ENCODE measurements at places on chromosomes 7 and 10.
A peak's percentile ranks its signal among the peaks of the same experiment; 100 is the strongest.

DNA sequence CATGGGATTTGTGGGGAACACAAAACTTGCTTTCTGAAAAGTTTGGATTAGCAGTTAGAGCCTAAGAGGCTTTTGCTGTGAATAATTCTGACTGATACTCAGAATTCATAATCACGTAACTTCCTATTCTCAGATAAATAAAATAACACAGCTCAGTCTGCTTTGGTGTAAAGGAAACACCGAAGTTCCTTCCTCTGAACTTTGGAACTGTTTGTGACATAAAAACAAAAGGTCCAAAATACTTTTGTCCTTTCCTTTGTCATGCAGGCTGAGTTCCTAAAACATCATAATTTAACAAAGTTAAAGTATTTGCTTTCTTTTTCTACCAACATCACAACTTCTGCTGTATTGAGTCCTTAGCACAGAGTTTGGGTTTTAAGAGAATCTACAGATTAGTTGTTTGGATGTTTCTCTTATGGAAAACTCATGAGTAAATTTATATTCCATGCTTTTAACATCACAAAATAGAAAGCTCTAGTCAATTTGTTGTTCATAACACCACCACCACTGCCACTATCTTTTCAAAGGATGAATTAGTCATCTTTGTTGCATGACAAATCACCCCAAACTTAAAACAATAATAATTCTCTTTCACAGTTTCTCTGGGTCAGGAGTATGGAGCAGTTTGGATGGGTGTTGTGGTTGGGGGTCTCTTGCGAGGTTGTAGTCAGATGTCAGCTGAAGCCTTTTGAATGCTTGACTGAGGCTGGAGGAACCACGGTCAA, 123.4 kb downstream of the REEP3 start:
- DNase-seq: peak; percentile 43

GRCh38 chr7:78476851-78477405, 678.4 kb downstream of the PHTF2 start:
- DNase-seq: no peak

DNA sequence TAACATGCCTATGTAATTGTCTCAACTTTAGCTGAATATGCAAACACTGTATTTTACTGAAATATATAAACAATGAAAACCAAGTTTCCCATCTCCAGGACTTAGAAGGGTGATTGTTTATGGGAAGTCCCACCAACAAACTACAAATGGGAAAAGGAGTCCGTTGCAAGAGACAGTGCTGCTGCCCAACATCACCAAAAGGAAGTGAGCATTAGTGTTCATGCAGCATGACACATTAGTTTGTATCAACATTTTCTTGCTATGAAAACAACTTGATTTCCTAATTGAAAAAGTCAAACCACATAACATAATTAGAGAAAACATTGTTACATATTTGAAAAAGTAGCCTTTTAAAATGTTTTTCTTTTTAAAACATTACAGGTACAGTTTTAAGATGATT, 138.5 kb downstream of the ZNF438 start:
- DNase-seq: peak; percentile 21

GRCh38 chr7:158470336-158470735, 117.3 kb downstream of the PTPRN2 start:
- no peak for DNase-seq

DNA sequence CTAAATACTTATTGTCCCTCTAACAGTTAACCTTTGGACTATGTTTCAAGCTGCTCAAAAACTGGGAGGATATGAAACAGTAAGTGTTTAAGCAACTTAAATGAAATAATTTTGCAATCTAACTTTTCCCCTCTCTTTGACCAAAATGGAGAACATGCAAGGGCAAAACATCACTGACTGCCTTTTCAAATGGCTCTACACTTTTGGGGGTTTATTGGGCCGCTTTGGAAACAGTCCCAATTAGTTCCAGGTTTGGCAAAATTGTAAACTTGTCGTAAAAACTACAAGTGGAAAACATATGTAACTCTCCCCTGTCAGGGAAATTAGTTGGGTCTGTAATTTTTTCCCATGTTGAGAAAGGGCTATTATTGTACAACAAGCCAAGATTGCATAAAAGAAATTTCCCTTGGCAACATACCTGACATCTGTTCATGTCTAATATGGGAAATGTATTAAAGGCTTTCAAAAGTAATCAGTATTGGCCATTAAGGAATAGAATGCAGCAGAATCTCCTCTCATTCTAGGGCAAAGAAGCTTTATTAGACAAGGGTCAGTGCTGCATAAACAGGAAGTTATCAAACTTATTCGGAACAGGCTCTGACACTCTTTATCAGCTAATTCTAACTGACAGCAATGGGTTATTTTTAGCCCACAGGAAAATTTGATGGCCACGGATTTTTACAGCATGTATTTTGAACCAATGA, 157.9 kb downstream of the ARID5B start:
- no peak for DNase-seq

GRCh38 chr10:95815133-95815532, 59.2 kb downstream of the ENTPD1 start:
- no peak for DNase-seq

- DNase-seq: no peak
Measured at GRCh38 chr10:6474871-6475270, 105.2 kb downstream of the PRKCQ start.

DNA sequence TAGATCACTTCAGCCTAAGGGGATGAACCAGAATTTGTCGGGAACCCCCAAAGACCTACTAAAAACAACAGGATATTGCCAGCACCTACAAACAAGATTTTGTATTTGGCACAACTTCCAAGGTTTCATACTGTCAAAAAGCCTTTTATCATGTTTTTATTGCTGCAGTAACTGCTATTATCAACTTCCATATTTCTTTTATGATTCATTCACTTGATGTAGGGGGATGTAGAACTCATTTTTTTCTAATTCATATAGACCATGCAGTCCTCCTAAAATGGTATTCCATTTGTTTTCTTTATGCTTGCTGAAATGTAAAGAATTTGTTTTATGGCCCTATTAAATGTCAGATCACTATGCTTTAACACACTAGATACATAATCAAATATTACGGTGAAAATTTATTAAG, 30.0 kb upstream of the WNT16 start:
- no peak for DNase-seq

- no peak for DNase-seq
Measured at GRCh38 chr7:40331915-40332314, 197.1 kb downstream of the SUGCT start.

GRCh38 chr10:18984531-18984930, 64.1 kb upstream of the MALRD1 start:
- DNase-seq: no peak

- no peak for DNase-seq
Measured at GRCh38 chr7:26629696-26630095, 234.7 kb downstream of the SKAP2 start.

- no peak for DNase-seq
Measured at GRCh38 chr10:97842656-97843280, 6.9 kb upstream of the GOLGA7B start.

- no peak for DNase-seq
Measured at GRCh38 chr10:73916761-73917470, 6.0 kb downstream of the PLAU start.

DNA sequence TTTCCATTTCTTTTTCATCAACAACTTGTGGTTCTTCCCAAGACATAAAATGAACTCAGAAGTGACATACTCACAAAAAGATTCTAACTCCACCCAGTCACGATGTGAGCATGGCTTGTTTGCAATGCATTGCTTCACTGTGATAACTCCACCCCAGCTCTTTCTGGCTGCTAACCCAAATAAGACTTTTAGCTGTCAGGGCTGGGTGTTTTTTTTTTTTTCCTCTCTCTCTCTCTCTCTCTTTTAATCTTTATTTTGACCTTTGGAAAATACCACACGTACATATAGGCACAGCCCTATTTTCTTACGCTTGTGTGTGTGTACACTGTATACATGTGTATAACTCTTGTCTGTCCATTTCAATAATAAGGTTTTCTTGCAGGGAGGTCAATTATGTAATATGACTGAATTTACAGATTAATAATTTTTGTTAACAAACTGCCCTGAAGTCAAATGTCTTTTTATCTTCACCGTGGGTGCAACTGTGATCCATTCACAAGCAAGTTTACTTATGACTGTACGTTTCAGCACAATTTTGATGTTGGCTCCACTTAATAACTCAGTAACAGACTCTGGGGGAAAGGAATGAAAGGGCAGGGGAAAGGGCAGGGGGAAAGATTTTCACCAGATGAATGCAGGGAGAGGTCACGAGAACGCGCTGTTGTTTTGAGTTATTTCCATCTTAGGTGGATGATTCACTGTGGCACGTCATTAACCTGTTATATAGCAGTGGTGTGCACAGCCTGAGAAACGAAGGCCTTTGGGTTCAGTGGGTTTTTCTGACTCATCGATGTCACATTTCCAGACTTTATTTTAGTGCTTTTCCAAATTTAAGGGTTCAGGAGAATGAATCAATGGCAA, 49.1 kb downstream of the APBB1IP start:
- DNase-seq: peak; percentile 99

DNA sequence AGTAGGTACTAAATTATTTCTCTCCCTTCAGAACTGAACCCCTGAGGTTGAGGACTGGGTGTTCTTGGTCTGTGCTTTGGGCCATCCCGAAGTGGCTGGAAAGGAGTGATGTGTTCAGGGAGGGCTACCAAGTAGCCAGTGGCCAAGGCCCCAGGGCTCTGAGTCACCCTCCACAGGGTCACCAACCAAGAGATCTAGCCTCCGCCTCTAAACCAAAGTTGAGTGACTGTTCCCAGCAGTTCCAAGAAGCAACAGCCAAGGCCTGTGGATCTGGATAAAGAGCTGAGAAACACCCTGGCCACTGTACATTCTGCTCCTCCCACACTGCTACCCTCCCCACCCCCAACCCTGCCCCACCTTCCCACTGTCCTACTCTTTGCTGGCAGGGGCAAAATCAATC, 35.5 kb upstream of the KCNMA1 start:
- peak; percentile 24 for DNase-seq

GRCh38 chr10:80413271-80413996, 5.1 kb downstream of the PRXL2A start:
- no peak for DNase-seq

DNA sequence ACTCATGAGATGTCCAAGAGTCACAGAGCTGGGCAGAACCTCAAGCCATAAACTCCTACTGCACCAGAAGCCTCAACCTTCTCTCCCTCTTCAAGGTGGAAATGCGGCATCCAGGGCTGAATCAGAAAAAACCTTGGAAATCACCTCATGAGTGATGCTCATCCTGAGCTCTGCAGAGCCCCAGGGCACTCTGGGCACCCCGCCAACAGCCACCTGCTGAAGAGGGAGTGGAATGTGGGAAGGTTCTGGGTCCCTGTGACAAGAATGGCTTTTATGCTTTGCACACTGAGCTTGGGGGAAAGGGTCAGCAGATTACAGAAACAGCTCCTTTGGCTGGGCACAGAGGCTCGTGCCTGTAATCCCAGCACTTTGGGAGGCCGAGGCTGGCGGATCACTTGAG, 18.8 kb downstream of the NUDT1 start:
- DNase-seq: no peak

- DNase-seq: no peak
Measured at GRCh38 chr10:50579491-50580261, 44.1 kb downstream of the SGMS1 start.

DNA sequence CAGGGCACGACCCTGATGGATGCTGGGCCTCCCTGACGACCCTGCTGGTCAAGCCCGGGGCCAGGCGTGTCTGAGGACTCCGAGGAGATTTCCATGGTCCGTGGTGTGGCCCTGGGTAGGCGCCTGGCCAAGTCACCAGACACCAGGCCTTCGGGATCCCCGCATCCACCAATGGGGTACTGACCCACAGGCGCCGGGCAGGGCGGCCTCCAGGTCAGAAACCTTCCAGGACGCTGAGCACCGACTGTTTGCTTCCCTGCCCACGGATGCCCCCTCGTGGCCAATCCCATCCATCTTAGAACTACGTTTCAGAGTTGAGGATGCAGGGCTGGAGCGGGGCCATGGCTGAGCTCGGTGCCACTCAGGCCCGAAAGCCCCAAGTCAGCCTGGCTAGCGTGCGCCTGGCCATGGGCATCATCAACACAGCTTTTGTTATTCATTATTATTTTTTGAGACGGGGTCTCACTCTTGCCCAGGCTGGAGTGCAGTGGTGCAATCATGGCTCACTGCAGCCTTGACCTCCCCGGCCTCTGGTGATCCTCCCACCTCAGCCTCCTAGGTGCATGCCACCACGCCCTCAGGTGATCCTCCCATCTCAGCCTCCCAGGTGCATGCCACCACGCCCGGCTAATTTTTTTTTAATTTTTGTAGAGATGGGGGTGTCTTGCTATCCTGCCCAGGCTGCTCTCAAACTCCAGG, 7.1 kb upstream of the AMZ1 start:
- DNase-seq: peak; percentile 88

- DNase-seq: peak; percentile 37
Measured at GRCh38 chr7:91912494-91912893, 28.2 kb upstream of the AKAP9 start.

DNA sequence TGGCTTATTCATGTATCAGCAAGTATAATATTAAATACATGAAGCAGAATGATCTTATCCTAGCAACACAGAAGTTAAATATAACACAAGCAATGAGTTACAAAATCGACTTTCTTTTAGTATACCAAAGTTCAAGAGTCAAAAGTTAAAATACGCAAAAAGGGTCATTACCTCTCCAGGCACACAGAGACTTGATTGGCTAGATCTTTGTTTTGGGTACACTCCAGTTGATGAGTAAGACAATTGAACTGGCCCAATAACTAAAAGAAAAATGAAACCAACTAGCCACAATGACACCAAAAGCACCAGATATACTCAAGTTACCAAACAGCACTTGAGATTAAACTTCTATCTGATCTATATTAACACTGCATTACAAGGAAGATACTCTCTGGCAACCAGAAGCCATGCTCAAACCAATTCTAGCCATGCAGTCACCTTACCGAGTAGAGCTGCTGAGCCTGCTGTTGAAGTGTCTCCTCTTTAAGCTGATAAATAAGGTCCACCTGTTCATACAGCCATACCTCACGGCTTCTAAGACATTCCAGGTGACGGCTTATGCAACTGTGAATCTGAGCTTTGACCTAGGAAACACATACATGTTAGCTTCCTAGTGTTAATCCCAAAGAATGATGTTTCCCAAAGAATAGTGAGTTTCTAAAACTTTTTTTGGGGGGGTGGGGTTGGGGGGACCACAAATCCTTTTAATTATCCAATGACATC, 15.6 kb downstream of the NCOA4 start:
- no peak for DNase-seq

- peak; percentile 82 for DNase-seq
Measured at GRCh38 chr10:89516149-89516832, 19.1 kb downstream of the SLC16A12 start.

DNA sequence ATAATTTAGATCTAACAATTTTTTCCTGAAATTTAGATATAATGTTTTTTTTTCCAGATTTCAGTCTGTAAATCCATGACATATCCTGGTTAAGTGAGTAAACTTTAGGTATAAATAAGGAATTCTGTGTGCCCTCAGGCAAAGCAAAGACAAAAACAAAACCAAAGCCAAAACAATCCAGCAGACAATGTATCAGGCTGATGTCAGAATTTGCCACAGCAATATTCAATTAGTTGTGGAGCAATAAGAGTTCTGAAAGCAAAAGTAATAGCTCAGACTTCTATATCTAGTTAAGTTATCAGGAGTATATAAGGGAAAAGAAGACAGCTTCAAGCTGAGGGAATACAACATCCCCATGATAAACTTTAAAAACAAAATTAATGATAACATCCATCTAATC, 82.0 kb downstream of the MKX start:
- peak; percentile 42 for DNase-seq
